Activated T-helper 1 cell treated with anti-CD3 and anti-CD28 coated beads, Interleukin-12 subunit alpha, Interleukin-12 subunit beta, Interleukin-2, Interleukin-4 antibody, amounts not matched to agents 30 ng/mL and 10 ng/mL and 1 ng/mL, durations not matched to agents 14 hours and 24 hours and 36 hours (primary cell): ENCODE measurements at places on chromosomes 7 and 10.
A peak's percentile ranks its signal among the peaks of the same experiment; 100 is the strongest.

DNA sequence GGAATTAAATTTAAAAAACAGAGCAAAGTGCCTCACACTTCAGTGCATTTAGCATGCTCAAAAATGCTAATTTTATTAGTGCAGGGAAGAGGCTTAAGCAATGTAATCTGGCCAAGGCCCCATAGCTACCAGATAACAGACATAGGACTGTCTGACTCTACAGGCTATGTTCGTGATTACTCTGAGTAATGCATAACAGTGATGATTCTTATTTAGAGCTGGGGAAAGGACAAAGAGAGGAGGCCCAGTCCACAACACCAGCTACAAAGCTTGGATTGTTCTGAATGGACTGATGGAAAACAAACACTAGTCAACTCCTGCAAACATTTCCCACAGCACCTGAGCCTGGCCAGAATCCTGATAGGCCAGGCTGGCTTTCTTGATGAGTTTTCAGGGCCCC is 8.4 kb upstream of the CH25H start:
- no peak for DNase-seq

DNA sequence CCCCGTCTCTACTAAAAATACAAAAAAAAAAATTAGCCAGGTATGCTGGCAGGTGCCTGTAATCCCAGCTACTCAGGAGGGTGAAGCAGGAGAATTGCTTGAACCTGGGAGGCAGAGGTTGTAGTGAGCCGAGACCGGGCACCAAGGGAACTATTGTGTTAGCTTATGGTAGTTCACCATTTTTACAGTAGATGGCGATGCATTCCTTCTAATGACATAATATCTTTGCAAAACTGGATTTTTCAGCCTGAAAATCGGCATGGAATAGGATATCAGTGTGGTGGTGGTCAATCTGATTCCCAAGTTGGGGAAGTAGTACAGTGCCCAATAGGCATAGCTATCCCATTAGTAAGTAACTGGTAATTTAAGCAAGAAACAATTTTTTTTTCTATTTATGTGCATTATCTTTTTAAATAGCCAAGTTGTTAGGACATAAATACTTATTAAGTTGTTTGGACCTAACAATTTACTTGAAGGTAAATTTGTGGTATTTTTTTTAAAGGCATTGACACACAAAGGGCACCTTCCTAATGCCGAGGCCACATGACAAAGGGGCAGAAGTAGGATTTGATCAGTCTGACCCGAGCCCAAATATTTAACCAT is 17.6 kb upstream of the IMPDH1 start:
- DNase-seq, result no peak

GRCh38 chr7:84247591-84247990 is 53.0 kb upstream of the SEMA3A start:
- no peak for DNase-seq

- peak; percentile 94 for DNase-seq
Observed at GRCh38 chr7:142808802-142809583, 38.2 kb downstream of the PRSS2 start.

GRCh38 chr7:38669965-38670520 is 38.9 kb upstream of the AMPH start:
- DNase-seq, result no peak

DNA sequence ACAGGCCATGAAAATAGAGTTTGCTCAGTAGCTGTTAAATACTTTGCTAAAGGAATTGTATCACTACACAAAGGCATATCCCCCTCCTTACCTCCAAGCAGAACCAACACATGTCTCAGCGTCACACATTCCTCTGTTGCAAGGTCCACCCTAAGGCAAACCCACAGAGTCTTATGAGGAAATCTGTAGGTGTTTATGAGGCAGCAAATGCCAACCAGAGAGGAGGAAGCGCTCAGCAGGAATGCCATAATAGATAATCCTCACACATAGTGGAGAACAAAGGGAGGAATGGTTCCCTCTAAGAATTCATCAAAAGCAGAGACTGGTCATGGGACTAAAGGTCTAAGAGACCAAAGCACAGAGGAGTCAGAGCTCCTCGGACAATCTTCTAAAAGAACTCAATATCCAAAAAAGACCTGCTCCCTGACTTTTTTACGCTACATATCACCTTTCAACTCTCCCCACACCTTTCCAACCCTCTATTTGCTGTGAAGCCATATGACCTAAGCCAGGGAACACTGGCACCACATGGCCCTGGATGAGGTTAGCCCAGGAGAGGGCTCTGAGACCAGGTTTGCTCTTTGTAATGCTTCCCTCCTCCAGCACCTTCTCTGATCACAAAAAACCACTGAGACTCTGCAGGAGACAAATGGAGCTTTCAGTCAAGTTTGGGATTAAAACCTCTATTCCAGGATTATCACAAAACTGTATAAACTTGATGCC is 7.3 kb downstream of the SLC25A13 start:
- no peak for DNase-seq

DNA sequence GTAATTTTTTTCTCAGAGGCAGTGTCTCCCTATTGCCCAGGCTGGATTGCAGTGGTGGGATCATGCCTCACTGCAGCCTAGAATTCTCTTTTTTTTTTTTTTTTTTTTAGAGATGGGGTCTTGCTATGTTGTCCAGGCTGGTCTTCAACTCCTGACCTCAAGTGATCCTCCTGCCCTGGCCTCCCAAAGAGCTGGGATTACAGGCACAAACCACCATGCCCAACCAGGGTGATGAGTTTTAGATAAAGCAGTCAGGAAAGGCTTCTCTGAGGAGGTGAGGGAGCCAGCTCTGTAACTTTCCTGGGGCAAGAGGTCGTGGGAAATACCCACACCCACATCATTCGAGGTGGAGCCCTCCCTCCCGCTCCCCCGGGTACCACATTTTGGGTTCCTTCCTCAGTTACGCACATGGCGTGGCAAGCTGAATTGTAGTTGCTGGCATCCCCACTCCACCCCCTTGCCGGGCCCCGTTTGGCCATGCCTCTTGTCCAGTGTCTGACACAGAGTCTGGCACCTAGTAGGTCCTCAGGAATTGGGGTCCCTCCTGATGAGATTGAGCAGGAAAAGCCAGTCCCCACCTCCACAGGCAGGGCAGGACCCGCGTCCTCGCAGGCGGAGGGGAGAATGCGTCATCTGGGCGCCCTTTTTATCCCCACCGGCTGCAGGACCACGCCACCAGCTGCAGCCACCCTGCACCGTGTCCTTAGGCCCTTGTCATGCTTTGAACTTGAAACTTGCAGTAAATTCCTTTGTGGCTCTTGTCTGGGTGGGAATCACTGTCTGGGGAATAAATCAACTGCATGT is 43.4 kb downstream of the CLIP2 start:
- no peak for DNase-seq

DNA sequence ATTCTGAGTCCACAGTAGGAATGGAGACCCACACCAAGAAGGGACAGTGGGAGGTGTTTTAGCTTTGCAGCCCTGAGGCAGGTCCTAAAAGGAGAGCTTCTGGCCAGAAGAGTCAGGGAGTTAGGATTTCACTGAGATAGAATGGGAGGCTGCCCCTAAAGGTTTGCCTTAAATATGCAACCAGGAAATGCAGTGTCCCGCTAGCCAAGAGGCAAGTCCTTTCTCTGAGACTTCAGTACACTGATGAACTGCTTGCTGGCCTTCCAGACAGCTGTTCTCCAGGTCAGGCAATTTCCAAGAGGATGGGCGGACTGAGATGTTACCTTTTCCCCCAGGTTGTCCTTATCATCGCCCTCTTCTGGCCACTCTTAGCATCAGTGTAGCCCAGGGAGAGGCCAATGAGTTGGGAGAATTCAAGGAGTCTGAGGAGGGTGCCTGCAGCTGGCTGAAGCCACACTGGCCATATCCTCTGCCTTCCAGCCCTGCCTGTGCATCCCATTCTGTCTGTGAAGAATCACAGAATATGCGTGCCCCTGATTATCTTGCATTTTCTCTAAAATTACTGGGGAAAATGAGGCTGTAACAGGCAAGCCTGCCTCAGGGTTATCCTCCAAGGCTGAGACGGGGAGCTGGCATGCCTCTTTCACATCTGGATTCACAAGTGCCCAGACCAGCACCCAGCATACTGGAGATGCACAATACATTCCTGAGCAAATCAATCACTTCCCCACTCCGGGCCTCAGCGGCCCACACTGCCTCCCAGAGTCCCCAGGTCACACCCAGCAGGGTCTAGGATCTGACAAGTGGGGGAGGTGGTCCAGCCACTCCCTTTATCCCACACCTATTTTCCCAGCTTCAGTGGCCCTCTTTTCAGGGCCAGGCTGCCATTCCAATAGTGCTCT is 2.4 kb downstream of the TLL2 start:
- no peak for DNase-seq

DNA sequence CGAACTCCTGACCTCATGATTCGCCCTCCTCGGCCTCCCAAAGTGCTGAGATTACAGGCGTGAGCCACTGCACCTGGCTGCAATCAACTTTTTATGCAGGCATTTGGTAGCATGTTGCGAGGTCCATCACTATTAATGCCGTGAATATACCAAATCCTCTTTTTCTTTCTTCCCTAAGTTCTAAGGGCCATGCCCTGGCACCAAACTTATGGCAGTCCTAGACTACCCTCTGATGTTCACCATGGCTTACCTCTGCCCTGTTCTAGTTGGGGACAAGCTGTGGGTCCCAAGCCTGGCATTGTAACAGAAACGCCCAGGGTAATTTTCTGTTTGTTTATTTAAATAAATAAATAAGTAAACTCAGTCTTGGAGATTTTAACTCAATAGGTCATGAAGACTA is 13.3 kb downstream of the PRSS2 start:
- no peak for DNase-seq

GRCh38 chr7:142349670-142350405 is 92.0 kb upstream of the PRSS58 start:
- no peak for DNase-seq

- DNase-seq, result no peak
Observed at GRCh38 chr7:107387573-107388219, 82.2 kb upstream of the GPR22 start.

DNA sequence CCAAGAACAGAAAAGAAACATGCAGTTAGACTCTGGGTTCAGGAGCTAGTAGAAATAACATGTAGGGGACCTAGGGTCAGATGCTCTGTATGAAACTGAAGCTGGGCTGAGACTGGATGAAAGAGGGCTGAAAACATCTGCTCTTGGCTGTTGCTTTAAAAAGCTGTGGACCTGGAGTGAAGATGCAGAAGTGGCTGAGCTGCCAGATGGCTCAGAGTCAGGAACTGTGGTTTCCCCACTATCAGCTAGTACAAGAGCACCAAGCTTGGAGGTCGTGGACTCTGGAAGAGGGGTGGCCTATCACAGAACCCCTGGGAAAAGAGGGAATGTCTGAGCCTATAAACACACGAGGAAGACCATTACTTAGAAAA is 5.9 kb downstream of the ADK start:
- DNase-seq, result no peak

DNA sequence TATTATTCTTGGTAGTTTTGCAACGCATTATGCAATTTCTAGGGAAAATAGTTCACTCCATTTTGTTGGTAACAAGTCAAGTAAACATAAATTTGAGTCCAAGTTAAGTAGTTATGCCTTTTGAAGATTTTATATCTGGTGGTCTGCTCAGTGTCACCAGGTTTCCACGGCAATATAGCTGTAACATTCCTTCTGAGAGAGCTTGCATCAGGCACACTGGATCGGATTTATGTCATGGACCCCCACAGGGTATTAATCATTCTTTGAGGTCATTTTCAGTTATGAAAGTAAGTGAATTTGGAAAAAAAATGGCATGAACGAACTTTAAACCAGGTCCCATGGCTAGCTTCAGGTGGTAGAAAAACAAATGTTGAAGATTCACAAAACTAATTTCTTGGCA is 136.3 kb downstream of the POLR1F start:
- DNase-seq, result no peak

GRCh38 chr7:34165466-34165865 is 260.1 kb downstream of the BMPER start:
- DNase-seq, result no peak

DNA sequence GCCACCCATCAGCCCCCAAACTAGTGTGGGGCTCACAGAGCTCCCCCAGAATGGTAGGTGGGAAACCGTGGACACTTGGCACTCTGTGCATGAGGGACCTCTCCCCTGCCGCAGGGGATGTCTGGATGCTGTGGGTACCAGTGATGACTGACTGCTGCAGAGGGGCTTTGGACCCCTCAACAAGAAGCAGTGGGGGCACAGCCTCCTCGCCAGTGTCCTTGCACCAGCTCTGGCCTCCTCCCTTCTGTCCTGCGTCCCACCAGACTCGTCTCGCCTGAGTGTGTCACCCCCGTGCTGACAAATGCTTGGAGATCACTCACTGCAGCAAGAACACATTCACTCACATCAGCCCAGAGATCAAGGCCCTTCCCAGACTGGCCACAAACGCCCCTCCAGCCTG is 37.3 kb upstream of the R3HCC1L start:
- no peak for DNase-seq

DNA sequence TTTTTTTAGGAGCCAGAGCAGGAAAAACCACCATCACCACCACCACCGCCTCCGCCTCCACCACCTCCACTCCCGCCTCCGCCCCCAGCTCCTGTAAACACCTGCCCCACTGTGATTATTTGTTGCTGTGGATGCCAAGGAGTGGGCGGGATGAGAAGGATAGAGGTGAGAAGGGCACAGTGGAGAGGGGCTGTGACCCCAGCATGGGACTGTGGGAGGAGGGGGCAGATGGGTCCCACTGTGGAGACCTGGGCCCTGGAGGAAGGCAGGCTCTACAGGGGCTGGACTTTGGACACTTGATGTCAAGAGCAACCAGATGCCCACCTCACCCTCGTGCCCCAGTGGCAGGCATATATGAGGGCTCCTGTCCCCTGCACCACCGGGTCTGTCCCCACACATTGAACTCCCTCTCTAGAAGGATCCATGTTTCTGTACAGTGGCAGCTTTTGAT is 24.7 kb downstream of the ANTXRL start:
- DNase-seq, result no peak

GRCh38 chr7:41384418-41384817 is 318.5 kb downstream of the INHBA start:
- DNase-seq, result no peak

GRCh38 chr10:102354451-102354850 is 41.1 kb upstream of the NFKB2 start:
- no peak for DNase-seq

GRCh38 chr7:5476001-5476400 is 52.4 kb upstream of the TNRC18 start:
- no peak for DNase-seq

DNA sequence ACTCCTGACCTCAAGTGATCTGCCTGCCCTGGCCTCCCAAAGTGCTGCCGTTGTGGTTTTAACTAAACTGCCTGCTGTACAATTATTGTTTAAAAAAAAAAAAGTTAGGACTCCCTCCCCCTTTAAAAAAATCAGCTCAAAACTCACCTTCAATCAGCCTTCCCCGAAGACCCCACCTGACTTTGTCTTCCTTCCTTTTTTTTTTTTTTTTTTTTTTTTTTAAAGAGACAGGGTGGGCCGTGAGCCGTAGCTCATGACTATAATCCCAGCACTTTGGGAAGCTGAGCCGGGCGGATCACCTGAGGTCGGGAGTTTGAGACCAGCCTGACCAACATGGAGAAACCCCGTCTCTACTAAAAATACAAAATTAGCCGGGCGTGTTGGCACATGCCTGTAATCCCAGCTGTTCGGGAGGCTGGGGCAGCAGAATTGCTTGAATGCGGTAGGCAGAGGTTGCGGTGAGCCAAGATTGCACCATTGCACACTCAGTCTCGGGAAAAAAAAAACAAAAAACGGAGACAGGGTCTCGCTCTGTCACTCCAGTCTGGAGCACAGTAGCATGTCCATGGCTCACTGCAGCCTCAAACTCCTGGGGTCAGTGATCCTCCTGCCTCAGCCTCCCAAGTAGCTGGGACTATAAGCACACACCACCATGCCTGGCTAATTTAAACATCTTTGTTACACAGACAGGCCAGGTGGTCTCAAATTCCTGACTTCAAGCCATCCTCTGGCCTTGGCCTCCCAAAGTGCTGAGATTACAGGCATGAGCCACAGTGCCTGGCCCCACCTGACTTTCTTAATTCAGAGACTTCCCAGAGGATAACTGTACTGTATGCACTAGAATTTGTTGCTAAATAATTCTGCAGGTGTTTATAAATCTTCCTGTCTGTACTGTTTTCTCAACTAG is 3.2 kb downstream of the FIS1 start:
- no peak for DNase-seq
